SK-N-MC (cell line): ENCODE measurements at places on chromosomes 7 and 10.

- no peak for DNase-seq
These were observed 173.8 kb downstream of the TRIL start for GRCh38 chr7:28784171-28784902.

GRCh38 chr10:116674901-116675423 lies 54.2 kb downstream of the PNLIPRP2 start:
- no peak for DNase-seq

GRCh38 chr7:11343818-11344413 lies 370.2 kb downstream of the PHF14 start:
- DNase-seq: peak; percentile 60

- no peak for DNase-seq
These were observed 5.0 kb upstream of the HOXA13 start for GRCh38 chr7:27204851-27205322.

GRCh38 chr7:73822319-73823173 lies 8.2 kb upstream of the CLDN4 start:
- DNase-seq: no peak

GRCh38 chr10:128915630-128916029 lies 551.4 kb upstream of the MGMT start:
- no peak for DNase-seq

DNA sequence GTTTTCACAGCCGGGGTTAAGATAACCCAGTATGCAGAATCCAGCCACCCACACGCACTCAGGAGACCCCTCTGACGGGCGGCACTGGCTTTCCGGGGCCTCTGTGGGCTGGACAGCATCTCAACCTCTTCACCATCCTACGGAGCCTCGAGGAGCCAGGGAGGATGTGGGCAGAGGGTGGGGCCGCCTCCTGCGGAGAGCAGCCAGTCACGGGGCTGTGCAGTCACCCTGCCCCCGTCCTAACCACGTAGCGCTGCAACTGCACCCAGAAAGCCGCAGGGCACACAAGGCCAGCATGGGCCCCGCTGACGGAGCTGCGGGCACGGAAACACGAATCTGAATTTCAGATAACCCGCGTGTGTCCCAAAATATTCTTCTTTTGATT lies 270.3 kb downstream of the ELFN1 start:
- DNase-seq: no peak

GRCh38 chr10:14751921-14752320 lies 22.8 kb downstream of the FAM107B start:
- DNase-seq: no peak

DNA sequence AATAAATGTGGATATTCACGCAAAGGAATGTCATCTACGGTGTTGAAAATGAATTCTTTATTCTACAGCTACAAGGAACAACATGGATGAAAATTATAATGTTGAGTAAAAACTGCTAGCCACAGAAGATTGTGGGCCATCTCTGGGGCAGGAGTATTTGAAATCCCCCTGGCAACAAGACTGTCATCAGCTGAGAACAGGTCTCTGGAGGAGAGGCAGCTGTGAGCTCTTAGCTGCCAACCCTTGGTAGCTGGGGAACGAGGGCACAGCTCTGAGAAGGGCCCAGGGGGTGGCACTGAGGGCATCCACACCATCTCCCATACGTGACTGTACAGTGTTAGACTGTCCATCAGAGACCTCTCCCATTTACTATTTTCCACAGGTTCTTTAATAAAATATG lies 340.1 kb upstream of the MGMT start:
- DNase-seq: no peak

DNA sequence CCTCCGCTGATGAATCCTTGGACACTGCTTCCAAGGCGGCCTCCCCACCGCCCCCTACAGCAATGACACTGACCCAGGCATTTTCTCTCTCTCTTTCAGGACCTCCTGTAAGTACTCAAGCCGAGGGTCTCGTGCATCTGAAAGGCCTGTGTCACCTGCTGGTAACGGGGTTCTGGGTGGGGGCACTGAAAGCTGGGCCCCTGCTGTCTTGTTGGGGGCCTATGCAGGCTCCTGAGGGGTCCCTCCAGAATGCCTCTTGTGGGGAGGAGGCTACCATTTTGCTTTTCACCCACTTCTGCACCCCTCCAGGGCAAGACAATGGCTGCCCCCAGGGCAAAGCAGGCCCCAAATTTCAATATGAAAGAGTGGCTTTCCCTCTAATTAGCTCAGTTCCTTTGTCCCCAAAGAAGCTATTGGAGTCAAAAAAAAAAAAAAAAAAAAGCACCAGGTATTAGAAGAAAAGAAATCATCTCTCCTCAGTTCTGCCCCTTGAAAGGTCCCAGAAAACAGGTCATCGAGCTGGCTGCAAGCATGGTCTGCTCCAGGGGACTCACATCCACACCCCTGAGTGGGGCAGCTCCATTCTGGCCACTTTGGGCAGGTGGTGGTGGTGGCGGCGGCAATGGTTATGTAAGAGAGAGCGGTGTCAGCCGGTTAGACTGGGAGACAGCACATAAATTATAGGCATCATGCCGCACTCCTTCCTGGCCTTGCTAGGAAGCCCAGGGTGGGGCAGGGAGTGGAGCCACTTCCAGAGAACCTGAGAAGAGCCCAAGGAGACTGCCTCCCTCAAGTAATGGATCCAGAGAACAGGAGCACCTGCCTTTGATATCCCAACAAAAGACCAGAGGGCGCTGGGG lies 66.2 kb downstream of the COL13A1 start:
- DNase-seq: no peak

DNA sequence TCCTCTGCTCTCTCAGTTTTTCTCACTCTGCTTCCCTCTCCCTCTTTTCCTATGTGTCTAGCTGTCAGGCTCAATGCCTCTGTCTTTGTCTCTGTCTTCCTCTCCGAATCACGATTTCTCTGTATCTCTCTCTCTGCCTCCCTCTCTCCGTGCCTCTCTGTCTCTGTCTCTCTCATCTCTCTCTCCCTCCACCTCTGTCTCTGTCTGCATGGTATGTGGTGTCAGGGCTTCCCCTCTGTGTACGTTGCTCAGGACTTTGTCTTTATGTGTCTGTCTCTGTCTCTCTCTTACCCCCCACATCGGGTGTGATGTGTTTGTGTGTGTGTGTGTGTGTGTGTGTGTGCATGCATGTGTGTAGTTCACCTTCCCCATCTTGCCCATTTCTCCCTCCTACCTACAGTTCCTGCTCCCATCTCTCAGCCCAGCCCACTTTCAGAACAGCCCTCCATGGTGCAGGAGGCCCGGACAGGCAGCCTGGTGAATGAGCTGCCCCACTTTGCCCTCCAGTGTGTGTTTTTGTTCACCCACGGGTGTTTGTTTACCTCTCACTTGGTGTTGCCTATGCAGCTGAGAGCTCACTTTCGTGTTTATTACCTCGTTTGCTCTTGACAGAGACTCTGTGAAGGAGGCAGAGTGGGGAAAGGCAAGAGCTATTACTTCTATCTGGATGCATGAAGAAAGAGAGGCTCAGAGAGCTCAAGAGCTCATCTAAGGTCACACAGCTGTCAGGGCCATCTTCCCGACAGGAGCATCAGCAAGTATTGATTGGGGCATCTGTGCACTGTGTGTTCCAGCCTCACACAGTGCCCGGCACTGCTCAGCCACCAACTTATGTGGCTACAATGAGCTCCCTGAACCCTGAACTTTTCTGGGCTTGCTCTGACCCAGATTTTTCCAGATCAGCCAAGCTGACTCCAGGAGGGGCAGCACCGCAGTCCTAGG lies 163.5 kb upstream of the ZMIZ1 start:
- DNase-seq: no peak

DNA sequence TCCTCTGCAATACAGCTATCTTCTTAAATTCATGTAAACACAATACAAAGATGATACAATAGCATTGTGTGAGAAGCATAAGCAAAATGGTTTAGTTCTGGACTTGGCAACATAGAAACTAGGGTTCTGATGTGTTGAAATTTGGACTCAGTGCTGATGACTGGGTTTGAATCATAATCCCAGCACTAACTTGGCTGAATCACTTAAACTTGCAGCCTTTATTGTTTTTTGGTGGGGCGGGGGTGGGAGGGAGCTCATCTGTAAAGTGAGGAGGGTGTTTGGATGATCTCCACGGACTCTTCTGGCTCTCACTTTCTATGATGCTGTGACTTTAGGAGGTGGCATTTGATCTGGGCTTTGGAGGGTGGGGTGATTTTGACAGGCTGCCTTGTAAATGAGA lies 158.2 kb downstream of the WNT2 start:
- no peak for DNase-seq

DNA sequence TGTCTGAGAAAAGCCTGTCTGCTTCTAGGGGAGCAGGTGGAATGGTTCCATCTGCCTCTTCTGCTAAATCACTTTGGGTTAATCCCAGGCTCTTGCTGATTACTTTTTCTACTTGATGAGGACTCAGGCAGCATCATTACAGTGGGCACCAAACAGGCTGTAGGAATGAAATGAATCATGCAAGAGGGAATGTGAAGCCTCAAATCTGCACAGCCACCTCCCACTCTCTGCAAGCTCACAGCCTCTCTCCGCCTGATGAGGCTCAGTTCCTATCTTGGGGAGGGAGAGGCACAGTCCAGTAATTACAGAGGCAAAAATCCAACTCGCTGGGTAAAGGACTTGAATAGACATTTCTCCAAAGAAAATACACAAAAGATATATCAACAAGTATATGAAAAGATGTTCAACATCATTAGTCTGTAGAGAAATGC lies 34.0 kb downstream of the HSPA12A start:
- no peak for DNase-seq

DNA sequence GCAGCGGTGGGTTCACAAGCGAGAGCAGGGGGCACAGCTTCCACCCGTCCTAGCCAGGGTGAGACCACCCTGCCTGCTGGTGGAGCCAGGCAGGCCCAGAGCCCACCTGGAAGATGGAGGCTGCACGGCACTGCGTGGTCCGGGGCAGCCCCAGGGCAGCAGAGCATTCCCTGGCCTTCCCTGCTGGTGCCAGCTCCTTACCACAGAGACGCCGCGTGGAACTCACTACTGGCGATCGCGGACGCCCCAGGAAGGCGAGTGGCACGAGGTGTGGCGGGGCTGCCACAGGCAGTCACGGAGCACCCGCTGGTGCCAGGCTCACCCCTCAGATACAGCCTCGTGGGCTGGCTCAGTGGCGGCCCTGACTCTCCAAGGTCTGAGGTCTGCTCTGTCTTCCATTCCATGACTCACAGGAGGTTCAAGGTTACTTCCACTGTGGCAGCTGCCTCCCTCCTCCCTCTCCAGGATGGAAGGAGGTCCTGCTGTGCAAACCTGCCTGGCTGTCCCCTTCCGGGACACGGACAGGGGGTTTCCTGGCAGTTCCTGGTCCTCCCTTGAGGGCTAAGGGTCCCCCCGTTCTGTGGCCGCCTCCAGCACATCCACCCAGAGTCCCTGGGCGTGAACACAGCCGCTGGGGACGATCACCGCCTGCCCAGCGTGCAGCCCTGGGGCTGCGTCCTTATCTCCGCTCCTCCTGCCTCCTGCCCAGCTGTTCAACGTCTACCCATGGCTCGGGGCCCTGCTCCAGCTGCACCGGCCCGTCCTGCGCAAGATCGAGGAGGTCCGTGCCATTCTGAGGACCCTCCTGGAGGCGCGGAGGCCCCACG lies 3.1 kb downstream of the CYP2W1 start:
- no peak for DNase-seq

DNA sequence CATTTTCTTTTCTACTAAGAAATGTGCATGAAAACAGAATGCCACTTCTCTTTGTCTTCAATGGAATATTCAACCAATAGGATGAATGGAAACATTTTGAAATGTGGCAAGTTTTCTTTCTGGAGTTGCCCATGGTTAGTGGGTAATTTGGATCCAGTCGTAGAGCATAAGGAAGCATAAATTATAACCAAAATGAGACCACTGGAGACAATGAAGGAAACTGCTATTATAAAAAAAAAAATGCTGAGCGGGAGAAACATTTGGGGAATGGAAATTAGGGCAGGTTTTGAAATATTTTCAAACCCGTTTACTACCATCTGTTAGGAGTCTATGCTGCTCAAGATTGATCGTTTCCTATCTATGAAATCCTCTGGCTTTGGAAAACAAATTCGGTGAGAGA lies 182.9 kb upstream of the PRKCQ start:
- DNase-seq: no peak

DNA sequence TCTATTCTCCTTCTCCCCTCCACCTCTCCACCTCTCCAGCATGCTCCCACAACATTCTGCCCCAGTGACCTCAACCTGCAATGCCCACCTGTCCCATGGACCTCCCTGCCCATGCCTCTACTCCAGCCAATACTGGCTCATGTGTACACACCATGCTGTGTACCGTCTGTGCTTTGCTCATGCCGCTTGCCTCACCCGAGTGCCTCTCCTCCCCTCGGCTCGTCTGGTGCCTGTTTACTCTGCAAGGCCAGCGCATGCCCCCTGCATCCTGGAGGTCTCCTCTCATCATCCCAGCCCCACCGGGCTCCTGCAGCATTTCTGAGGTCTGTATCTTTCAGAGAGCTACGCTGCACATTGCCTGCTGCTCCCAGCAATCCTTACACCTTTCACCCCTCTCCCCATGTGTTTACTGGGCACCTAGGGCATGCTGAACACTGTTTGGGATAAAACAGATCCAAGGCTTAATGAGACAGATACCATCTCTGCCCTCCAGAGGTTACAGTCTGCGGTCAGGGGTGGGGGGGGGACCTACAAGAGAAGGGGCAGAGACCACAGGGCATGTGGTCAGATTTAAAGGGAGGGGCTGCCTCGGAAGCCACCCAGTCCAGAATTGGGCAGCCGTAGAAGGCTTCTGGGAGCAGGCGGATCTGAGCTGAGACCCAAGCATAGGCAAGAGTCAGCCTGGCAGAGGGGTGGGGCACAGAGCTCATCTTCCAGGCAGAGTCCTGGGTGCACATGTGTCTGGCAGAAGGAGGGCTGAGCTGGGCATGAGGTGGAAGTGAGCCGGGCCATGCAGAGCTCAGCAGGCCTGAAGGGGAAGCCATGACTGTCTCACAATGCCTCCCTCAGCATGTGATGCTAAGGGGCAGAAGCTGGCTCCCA lies 29.6 kb upstream of the PSAP start:
- DNase-seq: no peak

DNA sequence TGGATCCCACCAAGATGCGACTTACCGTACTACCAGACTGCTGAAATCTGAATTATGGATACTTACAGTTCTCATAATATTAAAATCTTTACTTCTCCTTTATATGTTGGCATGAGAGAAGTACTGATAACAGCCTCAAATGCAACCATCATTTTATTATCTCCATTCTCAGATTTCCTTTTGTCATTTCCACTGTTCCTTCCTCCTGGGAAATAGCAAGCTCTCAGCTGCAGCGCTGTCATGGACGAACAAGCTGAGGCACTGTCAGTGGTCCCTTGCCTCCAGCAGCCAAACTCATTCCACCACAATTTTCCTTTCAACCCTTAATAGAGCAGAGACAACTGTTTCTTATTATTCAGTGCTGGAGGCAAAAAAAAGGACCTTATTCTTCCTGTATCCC lies 478.4 kb downstream of the ARL4A start:
- no peak for DNase-seq

GRCh38 chr10:70378122-70378521 lies 4.3 kb downstream of the LRRC20 start:
- no peak for DNase-seq
